ENCODE measurements at places on chromosomes 7 and 10. TPM values are rescaled to one million over a fixed set of nuclear protein-coding genes. Genes with fewer than 3 reads are reported as not detected.
A peak's percentile ranks its signal among the peaks of the same experiment; 100 is the strongest.

GRCh38 chr10:121337427-121337826, 260.8 kb downstream of the FGFR2 start:
- H3K27me3 ChIP-seq = no peaks in the 10 kb centered on the region
- peak overlapping the region; percentile 41 for H3K27ac ChIP-seq
- H3K4me3 ChIP-seq = no peak overlapping the region

GRCh38 chr7:114183311-114184088, 231.1 kb upstream of the FOXP2 start:
- H3K4me3 ChIP-seq = no peak overlapping the region
- DNase-seq = no peak
- no peak overlapping the region for H3K27ac ChIP-seq
- no peaks in the 10 kb centered on the region for H3K4me1 ChIP-seq
- H3K27me3 ChIP-seq = no peaks in the 10 kb centered on the region

DNA sequence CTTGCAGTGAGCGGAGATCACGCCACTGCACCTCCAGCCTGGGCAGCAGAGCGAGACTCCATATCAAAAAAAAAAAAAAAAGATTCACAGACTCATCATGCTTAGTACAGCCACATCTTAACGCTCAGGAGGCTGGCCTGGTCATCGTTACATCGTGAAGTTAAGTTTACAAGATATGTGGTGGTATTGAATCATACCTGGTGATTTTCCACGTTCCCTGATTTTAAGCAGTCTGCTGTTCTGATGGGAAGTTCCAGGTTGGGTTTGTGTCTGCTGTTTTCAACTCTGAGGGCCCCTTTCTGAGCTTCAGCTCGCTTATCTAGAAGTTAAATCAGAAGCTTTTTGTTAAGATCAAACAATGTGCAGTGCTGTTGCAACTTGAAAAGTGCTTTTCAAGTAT, 6.9 kb downstream of the PPP2R2D start:
- DNase-seq = no peak
- no peaks in the 10 kb centered on the region for H3K36me3 ChIP-seq
- H3K4me3 ChIP-seq = no peak overlapping the region
- peak overlapping the region; percentile 66 for H3K27ac ChIP-seq
- H3K27me3 ChIP-seq = no peaks in the 10 kb centered on the region
- peaks cover 37% of the 10 kb centered on the region for H3K4me1 ChIP-seq

GRCh38 chr10:117254338-117254737, 13.4 kb downstream of the SLC18A2 start:
- no peak overlapping the region for H3K27ac ChIP-seq
- H3K27me3 ChIP-seq = no peaks in the 10 kb centered on the region
- no peak overlapping the region for H3K4me3 ChIP-seq
- DNase-seq = no peak

GRCh38 chr10:31268444-31269303, 50.3 kb upstream of the ZEB1 start:
- no peak for DNase-seq
- H3K27me3 ChIP-seq = no peaks in the 10 kb centered on the region
- no peaks in the 10 kb centered on the region for H3K4me1 ChIP-seq
- H3K36me3 ChIP-seq = no peaks in the 10 kb centered on the region
- no peak overlapping the region for H3K27ac ChIP-seq
- H3K4me3 ChIP-seq = no peak overlapping the region

DNA sequence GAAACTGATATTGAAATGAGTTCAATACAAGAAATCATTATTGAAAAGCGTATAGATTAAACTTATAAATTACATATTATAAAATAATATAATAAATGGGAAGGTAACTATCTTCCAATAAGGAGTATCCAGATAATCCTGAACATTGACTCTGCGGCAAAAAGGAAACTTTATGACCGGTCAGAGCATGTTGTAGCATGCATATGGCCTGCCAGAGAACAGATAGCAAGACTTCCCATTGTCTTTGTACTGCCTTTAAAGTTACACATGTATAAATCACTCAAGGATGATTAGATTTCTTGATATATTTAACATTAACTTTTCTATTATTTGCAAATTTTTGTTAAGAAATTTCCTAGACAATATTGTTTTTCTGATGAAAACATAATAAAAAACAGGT, 56.2 kb upstream of the ETV1 start:
- no peaks in the 10 kb centered on the region for H3K4me1 ChIP-seq
- H3K27me3 ChIP-seq = no peaks in the 10 kb centered on the region
- DNase-seq = no peak

DNA sequence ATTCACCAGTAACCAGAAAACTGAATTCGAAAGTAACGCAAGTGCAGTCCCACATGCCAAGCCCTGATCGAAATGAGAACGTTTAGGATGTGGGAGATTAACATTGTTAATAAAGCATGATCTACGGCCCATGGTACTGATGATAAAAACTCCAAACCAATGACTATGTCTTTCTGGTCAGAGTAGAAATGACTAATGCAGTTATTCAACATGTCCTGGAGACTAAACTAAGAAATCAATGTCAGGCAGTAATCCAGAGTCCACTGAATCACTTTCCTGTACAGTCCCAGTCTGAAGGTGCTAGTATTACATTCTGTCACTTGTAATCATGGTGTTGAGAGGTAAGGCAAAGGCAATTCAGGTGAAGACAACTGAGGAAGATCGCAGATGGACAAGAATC, 14.4 kb downstream of the NPSR1 start:
- H3K4me3 ChIP-seq = no peak overlapping the region
- H3K27me3 ChIP-seq = no peaks in the 10 kb centered on the region
- no peak for DNase-seq
- H3K4me1 ChIP-seq = no peaks in the 10 kb centered on the region
- no peaks in the 10 kb centered on the region for H3K36me3 ChIP-seq
- no peak overlapping the region for H3K27ac ChIP-seq

- H3K36me3 ChIP-seq = no peaks in the 10 kb centered on the region
- H3K4me1 ChIP-seq = no peaks in the 10 kb centered on the region
- DNase-seq = no peak
- no peaks in the 10 kb centered on the region for H3K27me3 ChIP-seq
- H3K27ac ChIP-seq = no peak overlapping the region
Observed at GRCh38 chr10:132855889-132856288, 69.9 kb upstream of the NKX6-2 start.

- no peaks in the 10 kb centered on the region for H3K36me3 ChIP-seq
- H3K27ac ChIP-seq = no peak overlapping the region
- H3K27me3 ChIP-seq = no peaks in the 10 kb centered on the region
- DNase-seq = no peak
- H3K4me3 ChIP-seq = no peak overlapping the region
- no peaks in the 10 kb centered on the region for H3K4me1 ChIP-seq
Observed at GRCh38 chr7:12296051-12296570, 85.0 kb downstream of the TMEM106B start.

- peak; percentile 28 for DNase-seq
- H3K27ac ChIP-seq = no peak overlapping the region
- H3K4me1 ChIP-seq = no peaks in the 10 kb centered on the region
- no peaks in the 10 kb centered on the region for H3K27me3 ChIP-seq
- no peak overlapping the region for H3K4me3 ChIP-seq
- H3K36me3 ChIP-seq = no peaks in the 10 kb centered on the region
Observed at GRCh38 chr7:103524042-103524907, 78.3 kb upstream of the SLC26A5 start.

DNA sequence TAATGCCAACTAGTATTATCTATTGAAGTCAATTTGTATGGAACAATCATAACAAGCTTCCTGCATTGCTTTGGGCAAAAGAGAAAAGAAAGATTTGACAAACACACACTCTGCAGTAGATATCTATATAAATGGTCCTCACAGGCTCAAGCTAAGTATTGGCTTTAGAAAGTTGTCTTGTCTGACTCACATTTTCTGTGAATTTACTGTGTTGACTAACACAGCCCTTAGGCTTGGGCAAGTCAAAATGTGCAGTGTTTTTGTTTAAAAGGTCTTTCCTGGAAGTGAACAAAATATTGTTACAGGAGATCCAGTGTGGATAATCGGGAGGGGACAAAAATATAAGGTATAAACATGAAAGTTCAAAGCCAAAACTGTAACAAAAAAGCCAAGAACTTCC, 194.4 kb downstream of the RELN start:
- H3K4me1 ChIP-seq = no peaks in the 10 kb centered on the region
- no peaks in the 10 kb centered on the region for H3K27me3 ChIP-seq
- no peaks in the 10 kb centered on the region for H3K36me3 ChIP-seq
- H3K27ac ChIP-seq = no peak overlapping the region
- no peak for DNase-seq

DNA sequence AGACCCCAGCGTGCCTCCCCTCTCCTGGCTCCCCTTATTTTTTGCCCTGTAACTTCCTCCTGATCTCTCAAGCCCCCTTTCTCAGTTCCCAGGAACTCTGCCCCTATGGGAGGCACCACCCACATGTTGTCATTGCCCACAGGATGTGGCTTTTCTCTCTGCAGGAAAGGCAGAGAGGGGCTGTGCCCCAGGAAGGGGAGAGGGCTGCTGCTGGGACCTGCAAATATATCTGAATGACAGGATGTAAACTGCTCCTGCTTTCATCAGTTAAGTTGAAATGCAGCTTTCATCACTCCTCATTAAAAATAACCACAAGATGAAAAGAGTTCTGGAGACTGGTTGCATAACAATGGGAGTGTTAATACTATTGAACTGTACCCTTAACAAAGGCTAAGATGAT, 103.3 kb downstream of the CLEC2L start:
- DNase-seq = no peak
- H3K4me1 ChIP-seq = no peaks in the 10 kb centered on the region
- H3K36me3 ChIP-seq = no peaks in the 10 kb centered on the region
- no peaks in the 10 kb centered on the region for H3K27me3 ChIP-seq

DNA sequence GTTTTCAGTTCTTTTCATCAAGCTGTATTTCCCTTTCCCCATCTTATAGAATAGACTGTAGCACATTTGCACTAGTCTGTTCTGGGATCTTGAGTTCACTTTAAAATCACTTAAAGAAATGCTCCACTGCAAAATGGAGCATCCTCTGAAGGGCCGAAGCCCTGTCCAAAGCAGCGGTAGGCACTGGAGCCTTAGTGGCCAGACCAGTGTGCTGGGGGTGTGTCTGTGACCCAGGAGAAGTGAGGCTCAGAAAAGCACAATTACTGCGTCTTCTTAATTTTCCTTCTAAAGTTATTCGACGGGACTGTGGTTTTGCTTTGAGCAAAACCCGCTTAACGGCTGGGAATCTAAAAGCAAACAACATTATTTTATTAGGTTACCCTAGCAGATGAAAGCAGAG, 205.7 kb downstream of the SLC25A13 start:
- peaks cover 8% of the 10 kb centered on the region for H3K4me1 ChIP-seq
- no peaks in the 10 kb centered on the region for H3K36me3 ChIP-seq

GRCh38 chr10:12971001-12971788, 30.3 kb downstream of the CCDC3 start:
- no peaks in the 10 kb centered on the region for H3K27me3 ChIP-seq
- no peak overlapping the region for H3K27ac ChIP-seq
- H3K4me3 ChIP-seq = no peak overlapping the region
- H3K4me1 ChIP-seq = no peaks in the 10 kb centered on the region
- H3K36me3 ChIP-seq = no peaks in the 10 kb centered on the region

- no peaks in the 10 kb centered on the region for H3K36me3 ChIP-seq
- DNase-seq = no peak
- no peaks in the 10 kb centered on the region for H3K4me1 ChIP-seq
- H3K27me3 ChIP-seq = no peaks in the 10 kb centered on the region
- no peak overlapping the region for H3K27ac ChIP-seq
Observed at GRCh38 chr10:61778137-61778536, 115.4 kb downstream of the CABCOCO1 start.

- H3K36me3 ChIP-seq = no peaks in the 10 kb centered on the region
- H3K27ac ChIP-seq = no peak overlapping the region
- no peak for DNase-seq
- H3K4me1 ChIP-seq = no peaks in the 10 kb centered on the region
- H3K27me3 ChIP-seq = peaks cover 24% of the 10 kb centered on the region
- H3K4me3 ChIP-seq = no peak overlapping the region
Observed at GRCh38 chr10:117686606-117687005, 144.1 kb downstream of the EMX2 start.

GRCh38 chr7:92838934-92839333, 2.6 kb upstream of the CDK6 start:
- no peaks in the 10 kb centered on the region for H3K27me3 ChIP-seq
- no peak overlapping the region for H3K4me3 ChIP-seq
- H3K27ac ChIP-seq = no peak overlapping the region

- peaks cover 18% of the 10 kb centered on the region for H3K27me3 ChIP-seq
- H3K4me1 ChIP-seq = peaks cover 9% of the 10 kb centered on the region
- peak overlapping the region; percentile 36 for H3K4me3 ChIP-seq
- peak; percentile 79 for DNase-seq
- H3K36me3 ChIP-seq = no peaks in the 10 kb centered on the region
- H3K27ac ChIP-seq = no peak overlapping the region
Observed at GRCh38 chr10:100518761-100519241, 860 bp downstream of the SEC31B start.

DNA sequence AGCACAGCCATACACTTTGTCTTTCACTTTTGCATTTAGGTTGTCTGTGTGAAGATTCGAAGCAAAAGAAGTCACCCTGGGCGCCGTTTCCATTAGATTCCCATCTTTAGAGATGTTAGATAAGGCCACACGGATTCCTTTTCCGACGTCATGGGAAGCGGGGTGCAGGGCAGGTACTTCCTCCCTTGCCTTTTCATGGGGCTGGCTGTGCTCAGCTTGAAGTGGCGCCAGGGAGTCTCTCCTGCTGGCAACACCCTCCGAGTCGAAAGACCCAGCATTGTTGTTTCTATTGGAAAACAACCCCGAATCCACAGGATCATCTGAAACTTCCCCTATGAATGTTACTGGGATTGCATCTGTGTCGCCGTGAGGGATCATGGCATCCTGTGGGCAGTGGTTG, 246.4 kb upstream of the GRB10 start:
- peaks cover 8% of the 10 kb centered on the region for H3K4me1 ChIP-seq
- DNase-seq = no peak
- H3K27ac ChIP-seq = no peak overlapping the region
- no peak overlapping the region for H3K4me3 ChIP-seq
- no peaks in the 10 kb centered on the region for H3K27me3 ChIP-seq

GRCh38 chr10:131810036-131810804, 90.6 kb upstream of the PPP2R2D start:
- no peak overlapping the region for H3K4me3 ChIP-seq
- DNase-seq = no peak
- no peaks in the 10 kb centered on the region for H3K36me3 ChIP-seq
- H3K27ac ChIP-seq = no peak overlapping the region
- no peaks in the 10 kb centered on the region for H3K27me3 ChIP-seq
- H3K4me1 ChIP-seq = no peaks in the 10 kb centered on the region

GRCh38 chr7:50711271-50712175, 71.2 kb downstream of the GRB10 start:
- no peak overlapping the region for H3K27ac ChIP-seq
- no peaks in the 10 kb centered on the region for H3K4me1 ChIP-seq
- DNase-seq = no peak
- no peak overlapping the region for H3K4me3 ChIP-seq

Gene PARD3
- 59.7 TPM for total RNA-seq

Gene PLEKHS1
- 0.23 TPM for total RNA-seq

Gene SPDYE2B
- not detected for total RNA-seq

Gene CPA2
- total RNA-seq = 298 TPM

Gene MSMB
- total RNA-seq = 2.2 TPM

Gene STK17A
- total RNA-seq = 23.6 TPM

Gene TMEM225B
- total RNA-seq = 0.24 TPM

Gene FGFR2
- total RNA-seq = 90.4 TPM

Data from hepatocyte (in vitro differentiated cells).